ENCODE measurements at places on chromosomes 13 and 19. TPM values are rescaled to one million over a fixed set of nuclear protein-coding genes. Genes with fewer than 3 reads are reported as not detected.

- no peak for DNase-seq
Observed at GRCh38 chr13:94317063-94317491, 162.4 kb downstream of the DCT start.

- DNase-seq, result no peak
Observed at GRCh38 chr19:57900311-57900710, 11.5 kb upstream of the ZNF814 start.

DNA sequence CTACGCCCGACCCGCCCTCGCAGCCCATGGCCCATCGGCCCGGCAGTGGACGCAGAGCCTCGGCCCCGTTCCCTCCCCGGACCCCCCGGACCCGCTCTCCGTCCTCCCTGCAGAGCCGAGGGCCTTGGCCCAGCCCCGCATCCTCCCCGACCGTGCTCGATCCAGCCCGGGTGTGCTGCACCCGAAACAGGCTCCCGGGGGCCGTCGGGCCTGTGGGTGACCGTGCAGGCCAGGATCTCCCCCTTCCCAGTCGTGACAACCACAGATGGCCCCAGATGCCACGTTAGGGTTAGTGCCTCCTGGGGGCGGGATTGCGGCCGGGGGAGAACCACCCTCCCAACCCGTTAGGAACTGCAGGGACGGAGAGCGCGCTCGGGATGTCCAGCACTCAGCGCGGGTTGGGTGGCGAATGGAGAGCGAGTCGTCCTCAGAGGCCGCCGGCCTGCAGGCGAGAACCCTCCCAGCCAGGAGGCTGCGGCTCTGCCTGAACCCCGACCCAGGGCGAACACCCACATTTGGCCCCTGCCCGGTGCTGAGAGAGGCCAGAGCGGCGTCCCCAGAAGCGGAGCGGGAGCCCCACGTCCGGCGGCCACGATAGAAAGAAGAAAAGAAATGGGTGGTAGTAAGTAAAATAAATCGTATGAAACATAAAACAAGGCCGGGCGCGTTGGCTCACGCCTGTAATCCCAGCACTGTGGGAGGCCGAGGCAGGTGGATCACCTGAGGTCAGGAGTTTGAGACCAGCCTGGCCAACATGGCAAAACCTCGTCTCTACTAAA is 6.7 kb upstream of the MADCAM1 start:
- no peak for DNase-seq

HIF3A gene
- total RNA-seq, result 310 TPM

GRCh38 chr19:1182727-1183126 is 8.7 kb upstream of the SBNO2 start:
- DNase-seq, result no peak
